Left colon (tissue), 2 donors: ENCODE measurements at places on chromosomes 16 and 17. TPM values are rescaled to one million over a fixed set of nuclear protein-coding genes. Genes with fewer than 3 reads are reported as not detected.
A peak's percentile ranks its signal among the peaks of the same experiment; 100 is the strongest.

- DNase-seq = no peak
These were observed 22.8 kb downstream of the TAOK1 start for GRCh38 chr17:29412780-29413565.

DNA sequence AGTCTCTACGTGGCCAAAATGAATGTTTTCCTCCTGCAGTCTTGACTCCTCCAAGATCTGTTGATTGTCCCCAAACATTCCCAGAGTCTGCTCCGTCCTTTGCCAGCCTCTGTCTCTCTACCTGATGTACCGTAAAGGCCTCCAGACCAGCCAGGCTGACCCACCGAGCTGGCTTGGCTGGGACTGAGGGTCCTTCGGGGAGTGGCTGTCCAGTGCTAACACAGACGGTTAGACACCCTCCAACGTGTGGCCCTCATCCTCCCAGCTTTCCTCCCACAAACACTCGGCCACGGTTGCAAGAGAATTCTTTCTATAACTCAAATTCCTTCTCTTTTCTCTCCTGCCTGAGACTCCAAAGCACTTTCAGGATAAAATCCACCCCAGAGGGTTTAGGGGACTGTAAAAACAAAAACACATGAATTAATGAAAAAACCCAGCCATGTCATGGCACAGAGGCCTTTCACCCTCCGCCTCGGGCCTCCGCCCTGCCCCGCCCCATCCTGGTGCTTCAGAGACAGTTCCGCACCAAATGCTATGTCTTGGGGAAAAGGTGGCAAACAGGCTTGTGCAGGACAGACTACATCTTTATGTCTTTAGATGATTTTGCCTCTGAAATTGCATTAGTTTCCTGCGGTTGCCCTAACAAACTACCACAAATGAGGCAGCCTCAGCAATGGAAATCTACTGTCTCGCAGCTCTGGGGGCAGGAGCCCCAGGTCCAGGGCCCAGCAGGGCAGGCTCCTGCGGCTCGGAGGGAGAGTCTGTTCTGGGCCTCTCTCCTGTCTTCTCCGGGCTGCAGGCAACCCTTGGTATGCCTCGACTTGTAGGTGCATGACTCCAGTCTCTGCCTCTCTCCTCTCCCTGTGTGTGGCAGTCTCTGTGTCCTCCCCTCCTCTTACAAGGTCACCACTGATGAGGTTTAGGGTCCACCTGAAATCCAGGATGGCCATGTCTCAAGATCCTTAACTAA, 72.5 kb upstream of the CBX4 start:
- DNase-seq = peak; percentile 12

The FOXN1 gene
- 0.64 TPM for total RNA-seq

DNA sequence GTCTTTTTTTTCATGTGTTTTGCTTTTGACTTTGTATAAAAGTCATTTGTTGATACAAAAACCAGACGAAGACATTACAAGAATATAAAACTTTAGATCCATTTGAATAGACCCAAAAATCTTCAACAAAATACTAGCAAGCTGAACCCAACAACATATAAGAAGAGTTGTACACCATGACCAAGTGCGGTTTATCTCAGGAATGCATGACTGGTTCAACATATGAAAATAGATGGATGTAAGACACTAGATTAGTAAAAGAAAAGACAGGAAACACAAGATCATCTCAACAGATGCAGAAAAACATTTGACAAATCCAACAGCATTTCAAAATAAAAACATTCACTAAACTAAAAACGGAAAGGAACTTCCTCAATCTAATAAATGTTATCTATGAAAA, 69.0 kb downstream of the TBC1D16 start:
- DNase-seq = no peak

- DNase-seq = no peak
These were observed 98.6 kb upstream of the RPL38 start for GRCh38 chr17:74104921-74105320.

- DNase-seq = no peak
These were observed 52.8 kb upstream of the ARHGAP44 start for GRCh38 chr17:12736526-12736925.

The IRX5 gene
- not detected for total RNA-seq

- DNase-seq = no peak
These were observed 8.2 kb downstream of the NMRAL1 start for GRCh38 chr16:4465977-4466779.

DNA sequence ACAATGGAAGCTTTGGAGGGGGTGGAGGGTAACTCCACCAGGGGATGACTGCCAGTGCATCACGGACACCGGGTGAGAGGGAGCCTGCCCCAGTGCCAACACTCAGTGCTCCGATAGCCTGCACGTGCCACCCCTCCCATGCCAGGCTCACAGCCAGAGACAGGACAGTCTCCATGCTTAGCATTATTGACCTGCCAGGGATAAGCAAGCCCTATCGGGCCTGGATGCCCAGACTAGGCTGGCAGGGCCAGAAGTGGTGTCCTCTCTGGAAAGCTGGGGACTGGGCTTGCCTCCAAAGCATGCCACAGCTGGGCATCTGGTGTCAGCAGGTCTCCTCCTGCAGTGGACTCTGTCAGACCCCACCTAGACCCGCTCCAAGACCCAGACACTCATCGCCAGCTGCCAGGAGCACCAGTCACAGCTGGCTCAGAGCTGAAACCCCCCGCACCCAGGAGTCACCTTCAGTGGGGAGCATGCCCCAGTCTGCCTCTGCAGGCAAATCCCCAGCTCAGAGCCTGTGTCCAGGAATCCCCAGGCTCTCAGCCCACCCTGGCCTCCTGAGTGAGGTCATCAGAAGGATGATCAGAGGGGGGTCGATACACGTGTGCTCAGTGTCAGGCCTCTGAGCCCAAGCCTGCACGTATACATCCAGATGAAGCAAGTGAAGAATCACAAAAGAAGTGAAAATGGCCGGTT, 1.8 kb upstream of the RHBDF1 start:
- DNase-seq = no peak

GRCh38 chr17:1650731-1651558, 1.3 kb upstream of the RILP start:
- DNase-seq = peak; percentile 75

- DNase-seq = no peak
These were observed 185.6 kb downstream of the C16orf78 start for GRCh38 chr16:49559242-49559641.

The TNFAIP1 gene
- total RNA-seq = 38.2 TPM

The FBXW10 gene
- total RNA-seq = 0.09 TPM

- no peak for DNase-seq
These were observed 32.9 kb downstream of the SRCIN1 start for GRCh38 chr17:38572669-38573365.

GRCh38 chr16:56603589-56603988, 4.8 kb upstream of the MT2A start:
- peak; percentile 48 for DNase-seq

GRCh38 chr16:74623214-74623838, 16.4 kb upstream of the GLG1 start:
- DNase-seq = no peak

DNA sequence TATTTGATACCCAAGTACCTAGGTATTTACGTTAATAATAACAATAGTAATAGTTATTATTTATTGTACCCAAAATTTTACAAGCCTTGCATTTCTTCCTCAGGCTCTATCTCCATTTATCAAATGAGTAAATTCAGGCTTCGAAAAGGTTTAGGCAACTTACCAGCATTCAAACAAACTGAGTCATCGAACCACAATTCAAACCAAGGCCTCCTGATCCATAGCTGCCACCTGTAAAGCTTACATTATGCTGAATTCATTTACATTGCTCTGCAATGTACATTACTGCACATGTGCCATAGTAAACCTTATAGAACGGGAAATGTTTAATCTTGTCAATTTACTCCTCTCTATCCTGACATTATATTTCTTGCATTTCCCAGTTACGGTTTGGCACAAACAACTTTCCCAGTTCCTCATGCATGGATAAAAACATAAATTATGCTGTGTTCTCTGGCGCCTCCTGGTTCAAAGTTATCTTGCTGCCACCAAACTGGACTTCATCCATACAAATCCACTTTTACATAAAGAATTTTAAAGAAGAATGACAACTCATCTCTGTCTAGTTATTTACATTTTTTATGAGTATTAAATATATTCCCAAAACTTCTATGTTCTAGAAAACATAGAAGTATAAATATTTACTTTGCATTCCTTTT, 360.6 kb upstream of the SOX9 start:
- no peak for DNase-seq

DNA sequence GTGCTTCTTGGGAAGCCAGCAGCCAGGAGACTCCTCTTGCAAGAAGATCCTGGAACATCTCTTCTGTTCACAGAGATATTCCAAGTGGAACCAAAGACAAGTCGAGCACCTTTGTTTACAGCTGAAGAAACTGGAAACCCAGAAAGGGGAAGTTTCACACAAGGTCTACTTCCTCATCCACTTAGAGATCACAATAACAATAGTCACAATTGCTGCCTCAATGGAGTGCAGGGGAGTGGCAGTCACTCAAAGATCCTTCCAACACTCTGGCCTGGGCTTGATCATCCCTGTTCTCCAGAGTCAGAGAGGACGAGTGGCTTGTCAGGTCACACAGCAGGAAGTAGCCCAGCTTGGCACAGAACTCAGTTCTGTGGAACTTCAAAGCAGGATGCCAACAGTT, 46.9 kb upstream of the SIAH1 start:
- DNase-seq = no peak

GRCh38 chr17:72603420-72604242, 482.8 kb downstream of the SOX9 start:
- DNase-seq = no peak

- no peak for DNase-seq
These were observed 18.8 kb downstream of the HS3ST3A1 start for GRCh38 chr17:13582776-13583547.

- no peak for DNase-seq
These were observed 137.4 kb upstream of the TNRC6C start for GRCh38 chr17:77821114-77821513.

The DRC7 gene
- total RNA-seq = not detected

DNA sequence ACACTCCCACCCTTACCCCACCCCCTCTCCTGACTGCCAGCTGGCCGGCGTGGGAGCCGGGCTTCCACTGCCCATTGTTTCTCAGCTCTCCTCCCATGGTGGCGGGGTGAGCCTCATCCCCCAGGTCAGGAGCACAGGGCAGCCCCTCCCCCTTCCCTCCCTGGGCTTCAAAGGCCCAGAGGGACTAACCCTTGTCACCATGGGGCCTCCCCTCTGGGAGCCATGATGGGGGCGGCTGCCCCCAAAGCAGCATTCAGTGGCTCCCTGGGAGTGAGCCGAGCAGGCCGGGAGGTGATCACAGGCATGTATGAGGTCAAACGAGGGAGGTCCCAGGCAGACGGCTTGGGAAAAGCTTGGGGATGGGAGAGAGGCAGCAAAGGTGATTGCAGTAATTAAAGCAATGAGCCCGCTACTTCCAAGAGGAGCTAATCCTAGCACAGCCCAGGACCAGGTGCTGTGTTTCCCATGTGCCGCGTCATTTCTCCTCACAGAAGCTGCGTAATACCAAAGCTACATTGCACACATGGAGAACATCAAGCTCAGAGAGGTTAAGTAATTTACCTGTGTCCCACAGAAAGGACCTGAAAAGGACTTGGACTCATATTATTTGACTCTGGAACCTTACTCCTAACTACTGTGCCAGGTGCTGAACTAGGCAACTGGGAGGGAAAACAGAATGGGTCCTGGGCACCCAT, 24.5 kb downstream of the CDK5RAP3 start:
- DNase-seq = no peak

- no peak for DNase-seq
These were observed 21.3 kb downstream of the SNX20 start for GRCh38 chr16:50659806-50660205.

The RHBDL3 gene
- total RNA-seq = 0.73 TPM

- peak; percentile 24 for DNase-seq
These were observed at the start of gene BEAN1 for GRCh38 chr16:66427036-66427860. BEAN1 (plus strand) TSS chr16:66427295; CDS start chr16:66437677, 10,382 bp downstream.

DNA sequence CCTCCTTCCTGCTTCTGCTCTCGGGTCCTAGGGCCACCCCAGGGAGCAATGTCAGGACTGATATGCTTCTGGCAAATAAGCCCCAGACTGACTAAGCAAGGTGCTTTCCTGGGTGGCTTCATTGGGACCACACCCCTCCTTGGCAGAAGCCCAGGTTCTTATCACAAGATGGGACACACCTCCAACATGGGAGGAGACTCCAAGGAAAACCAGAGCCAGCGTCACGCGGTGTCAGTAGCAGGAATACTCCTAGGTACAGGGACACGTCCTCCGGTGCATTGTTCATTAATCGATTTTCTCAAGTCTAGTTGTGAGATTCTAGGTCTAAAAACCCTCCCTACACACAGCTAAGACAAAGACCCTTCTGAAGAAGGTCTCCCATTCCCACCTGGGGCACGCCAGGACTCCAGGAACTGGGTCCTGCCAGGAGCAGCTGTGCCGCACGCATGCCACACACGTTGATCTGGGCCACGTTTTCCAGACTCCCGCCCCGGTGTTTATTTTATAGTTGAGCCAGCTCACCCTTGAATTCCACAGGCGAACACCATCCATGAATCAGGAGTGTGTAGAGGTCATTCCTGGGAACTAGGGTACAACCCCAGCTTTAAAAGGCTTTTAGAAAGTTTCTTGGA, 30.8 kb downstream of the FA2H start:
- peak; percentile 96 for DNase-seq

The C16orf54 gene
- 3.2 TPM for total RNA-seq

The SDR42E2 gene
- total RNA-seq = not detected

DNA sequence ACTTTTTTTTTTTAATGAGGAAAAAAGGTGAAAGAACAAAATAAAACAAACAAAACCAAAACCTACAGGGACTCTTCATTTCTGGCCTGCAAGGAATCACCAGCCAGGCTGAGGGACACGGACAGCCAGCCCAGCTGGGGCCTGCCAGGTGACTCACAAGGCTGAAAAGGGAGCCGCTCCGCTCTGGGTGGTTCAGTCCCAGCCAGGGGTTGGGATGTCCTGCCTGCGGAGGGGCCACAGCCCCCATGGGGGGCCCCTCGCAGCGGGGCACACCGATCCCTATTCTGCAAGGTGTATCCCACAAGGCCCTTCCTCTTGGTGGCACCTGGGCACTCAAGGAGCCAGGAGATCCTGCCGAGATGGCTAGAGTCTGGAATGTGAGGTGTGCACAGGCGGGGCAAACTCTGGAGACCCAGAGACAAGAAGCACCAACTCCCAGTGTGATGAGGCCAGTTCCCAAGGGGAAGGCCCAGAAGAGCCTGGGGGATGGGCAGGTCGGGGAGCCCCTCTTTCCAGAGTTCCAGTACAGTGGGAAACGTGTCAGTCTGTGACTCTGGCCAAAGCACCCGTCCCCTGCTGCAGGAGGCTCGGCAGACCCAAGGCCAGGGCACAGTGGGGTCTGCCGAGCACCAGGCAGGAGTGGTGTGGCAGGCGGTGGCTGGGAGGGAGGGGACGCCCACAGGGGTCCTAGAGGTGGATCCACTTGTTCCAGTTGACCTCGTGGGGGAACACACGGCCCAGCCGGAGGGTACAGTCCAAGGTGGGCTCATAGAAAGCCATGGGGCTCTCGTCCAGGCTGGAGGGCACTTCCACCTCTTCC, 58.9 kb downstream of the IL21R start:
- no peak for DNase-seq
